ENCODE measurements at places on chromosomes 6 and 20.
A peak's percentile ranks its signal among the peaks of the same experiment; 100 is the strongest.

DNA sequence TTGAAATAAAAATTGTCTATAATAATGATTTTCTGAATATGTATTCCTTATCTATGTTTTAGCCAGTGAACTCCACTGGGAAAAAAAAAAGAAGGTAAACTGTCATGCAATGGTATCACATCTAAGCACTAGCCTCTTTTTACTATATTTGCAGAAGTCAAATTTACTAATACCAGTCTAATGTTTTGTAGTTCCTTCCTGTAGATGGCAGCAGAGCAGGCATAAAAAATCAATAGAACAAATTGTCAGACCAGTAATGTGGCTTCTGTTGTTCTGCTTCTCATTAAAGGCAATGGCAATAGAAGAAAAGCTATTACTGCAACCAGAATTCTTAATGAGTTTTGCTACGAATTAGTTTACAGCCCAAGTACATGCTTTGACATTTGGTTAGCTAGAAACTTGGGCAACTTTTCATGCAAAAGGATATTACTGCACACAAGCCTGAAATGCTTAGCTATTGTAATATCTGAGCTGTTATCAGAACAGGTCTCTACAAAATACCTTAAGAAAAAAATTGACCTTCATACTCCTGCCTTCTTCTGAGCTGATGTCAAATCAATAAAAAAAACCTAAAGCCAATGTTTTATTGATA lies 476.9 kb downstream of the KHDRBS2 start:
- ATAC-seq, result peak; percentile 56

DNA sequence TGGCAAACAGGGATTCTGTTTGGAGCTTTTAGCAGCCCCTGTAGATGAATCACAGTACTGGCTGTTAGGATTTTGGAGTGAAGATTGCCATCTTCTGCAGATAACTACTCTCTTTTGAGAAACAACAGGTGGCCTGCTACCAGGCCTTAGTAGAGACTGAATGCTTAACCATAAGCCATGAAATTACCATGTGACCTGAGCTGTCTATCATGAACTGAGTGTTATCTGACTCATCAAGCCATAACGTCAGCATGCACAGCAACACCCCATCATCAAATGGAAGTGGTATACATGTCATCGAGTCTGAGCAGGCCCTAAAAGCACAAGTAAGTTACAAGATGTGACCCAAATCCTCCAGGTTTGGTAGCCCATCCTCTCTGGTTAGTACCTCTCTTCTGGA lies 132.6 kb downstream of the GPR63 start:
- no peak for ATAC-seq

DNA sequence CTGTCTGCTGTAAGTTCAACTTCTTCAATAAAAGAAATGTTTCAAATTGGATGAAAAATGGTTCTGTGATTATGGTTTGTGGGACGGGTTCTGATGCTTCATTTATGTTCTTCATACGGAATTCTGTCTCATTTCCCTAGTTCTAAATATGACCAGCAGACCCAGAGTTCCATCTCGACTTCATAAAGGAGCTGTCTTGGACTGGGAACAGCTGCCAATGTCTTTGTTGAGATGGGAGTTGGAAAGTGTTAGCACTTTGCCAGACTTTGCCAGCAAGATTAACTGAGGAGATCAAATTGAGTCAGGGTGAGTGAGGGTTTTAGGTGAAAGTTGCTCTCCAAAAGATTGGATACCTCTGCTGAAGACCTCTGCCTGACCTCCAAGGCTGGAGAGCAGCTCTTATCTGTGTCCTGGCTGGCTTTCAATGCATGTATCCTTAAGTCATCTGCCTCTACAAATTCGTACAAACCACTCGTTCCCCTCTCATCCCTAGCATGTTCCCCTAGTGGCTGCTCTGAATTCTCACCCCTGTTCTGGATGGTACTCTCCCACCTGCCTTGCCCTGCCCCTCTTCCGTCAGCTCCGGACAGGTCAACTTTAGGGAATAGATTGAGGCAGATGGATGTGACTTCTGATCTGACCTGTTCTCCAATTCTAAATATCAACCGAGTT lies at the start of gene EFCAB8:
Gene EFCAB8 (plus strand): TSS at position 223 of the 672 bp plus-strand sequence. CDS start 4,870 bp downstream, outside the sequence.
- no peak for ATAC-seq

GRCh38 chr20:18077157-18077556 lies 19.4 kb upstream of the OVOL2 start:
- ATAC-seq, result no peak

DNA sequence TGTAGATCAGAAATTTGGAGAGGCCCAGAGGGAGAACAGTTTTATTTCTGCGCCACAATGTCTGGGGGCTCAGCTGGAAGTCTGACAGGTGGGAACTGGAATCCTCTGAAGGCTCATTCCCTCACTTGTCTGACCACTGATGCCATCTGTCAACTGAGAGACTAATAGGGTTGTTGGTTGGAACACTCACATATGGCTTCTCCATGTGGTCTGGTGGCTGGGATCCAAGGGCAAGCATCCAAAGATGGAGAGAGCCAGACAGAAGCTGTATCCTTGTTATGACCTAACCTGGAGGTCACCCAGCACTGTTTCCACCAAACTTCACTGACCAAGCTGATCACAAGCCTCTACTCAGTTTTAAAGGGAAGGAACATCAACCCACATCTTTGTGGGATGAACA lies 117.9 kb upstream of the AKAP12 start:
- ATAC-seq, result no peak

- peak; percentile 56 for ATAC-seq
These were observed 93.3 kb upstream of the MARCKS start for GRCh38 chr6:113763876-113764275.

DNA sequence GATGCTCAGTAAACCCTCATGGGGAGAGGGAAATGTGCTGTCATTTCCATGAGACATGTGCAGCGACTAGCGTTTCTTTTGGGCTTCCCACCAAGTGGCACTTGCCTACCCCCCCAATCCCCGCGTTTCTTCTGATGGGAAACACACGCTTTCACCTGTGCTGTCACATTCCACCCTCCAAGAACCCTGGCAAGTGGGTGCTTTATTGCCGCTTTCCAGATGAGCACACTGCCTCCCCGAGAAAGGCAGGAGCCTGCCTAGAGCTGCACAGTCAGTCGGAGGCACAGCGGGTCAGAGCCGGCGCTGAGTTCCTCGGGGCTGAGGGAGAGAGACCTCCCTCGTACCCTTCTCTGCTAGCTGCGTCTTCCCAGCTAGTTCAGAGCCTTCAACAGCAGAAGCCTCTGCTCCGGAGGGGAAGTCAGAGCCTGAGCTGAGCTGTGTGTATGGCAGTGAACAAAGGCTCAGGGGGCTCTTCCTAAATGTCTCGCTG lies 12.3 kb upstream of the CCDC167 start:
- no peak for ATAC-seq

GRCh38 chr6:6643398-6643797 lies 54.9 kb downstream of the LY86 start:
- ATAC-seq, result no peak

DNA sequence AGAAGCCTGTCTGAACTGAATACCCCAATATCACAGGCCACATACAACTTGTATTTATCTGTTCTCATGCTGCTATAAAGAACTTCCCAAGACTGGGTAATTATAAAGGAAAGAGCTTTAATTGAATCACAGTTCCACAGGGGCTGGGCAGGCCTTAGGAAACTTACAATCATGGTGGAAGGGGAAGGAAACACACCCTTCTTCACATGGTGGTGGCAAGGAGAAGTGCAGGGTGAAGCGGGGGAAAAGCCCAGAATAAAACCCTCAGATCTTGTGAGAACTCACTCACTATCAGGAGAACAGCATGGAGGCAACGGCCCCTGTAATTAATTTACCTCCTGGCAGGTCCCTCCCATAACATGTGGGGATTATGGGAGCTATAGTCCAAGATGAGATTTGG lies 50.3 kb upstream of the FNDC1 start:
- no peak for ATAC-seq

DNA sequence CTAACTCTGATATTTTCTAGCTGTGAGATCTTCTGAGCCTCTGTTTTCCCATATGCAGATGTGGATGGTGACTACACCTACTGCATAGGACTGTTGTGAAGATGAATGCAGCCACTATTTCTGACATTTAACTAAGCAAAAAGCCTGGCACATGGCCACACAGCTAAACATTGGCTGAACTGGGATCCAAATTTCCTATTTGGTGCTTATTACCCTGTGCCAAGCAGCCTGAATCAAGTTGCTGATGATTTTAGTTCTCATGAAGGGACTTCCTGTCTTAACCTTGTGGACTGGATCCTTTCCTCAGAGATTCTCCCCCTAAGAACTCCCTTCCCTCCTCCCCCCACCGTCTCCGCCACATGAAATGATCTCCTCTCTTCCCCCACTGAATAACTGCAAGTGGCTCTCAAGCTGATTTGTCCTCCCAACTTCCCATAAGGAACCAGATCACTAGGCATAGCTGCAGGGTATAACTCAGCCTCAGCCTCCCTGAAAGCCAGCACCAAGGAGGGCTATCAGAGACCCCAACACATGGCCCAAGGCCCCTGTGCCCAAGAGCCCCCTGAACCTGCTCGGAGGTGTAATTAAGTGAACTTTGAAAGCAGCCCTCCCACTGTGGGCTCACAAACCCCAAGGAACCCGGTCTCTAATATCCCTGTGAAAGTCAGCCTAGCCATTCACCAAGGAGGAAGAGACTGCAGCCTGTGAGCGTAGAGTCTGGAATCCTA lies 55.7 kb downstream of the MAFB start:
- ATAC-seq, result no peak

- peak; percentile 44 for ATAC-seq
These were observed 48.2 kb downstream of the RBM38 start for GRCh38 chr20:57439432-57439831.

- no peak for ATAC-seq
These were observed 74.7 kb upstream of the TCF21 start for GRCh38 chr6:133814238-133814637.

- ATAC-seq, result no peak
These were observed 212.2 kb downstream of the CDC5L start for GRCh38 chr6:44599672-44600071.

GRCh38 chr6:38846844-38847243 lies 131.7 kb downstream of the DNAH8 start:
- ATAC-seq, result no peak

GRCh38 chr6:21590346-21590745 lies 3.2 kb upstream of the SOX4 start:
- no peak for ATAC-seq

GRCh38 chr6:24490948-24491347 lies 1.6 kb upstream of the GPLD1 start:
- ATAC-seq, result no peak

DNA sequence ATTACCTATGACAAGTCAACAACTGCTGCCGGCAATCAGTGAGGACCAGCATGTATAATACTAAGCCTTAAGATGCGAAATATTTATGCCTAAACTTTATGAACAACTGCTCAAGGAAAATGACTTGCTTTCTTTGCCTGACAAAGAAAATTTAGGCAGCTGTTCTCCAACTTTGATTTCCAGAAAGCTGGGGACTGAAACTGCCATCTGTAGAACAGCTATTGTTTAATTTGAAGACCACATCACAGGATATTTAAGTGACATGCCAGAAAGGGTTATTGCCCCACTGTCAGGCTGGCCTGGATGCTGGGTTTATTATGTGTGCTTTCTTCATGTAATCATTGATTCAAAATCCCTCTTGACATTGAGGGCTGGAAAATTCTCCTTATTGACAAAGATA lies 153.9 kb upstream of the ENPP5 start:
- no peak for ATAC-seq

DNA sequence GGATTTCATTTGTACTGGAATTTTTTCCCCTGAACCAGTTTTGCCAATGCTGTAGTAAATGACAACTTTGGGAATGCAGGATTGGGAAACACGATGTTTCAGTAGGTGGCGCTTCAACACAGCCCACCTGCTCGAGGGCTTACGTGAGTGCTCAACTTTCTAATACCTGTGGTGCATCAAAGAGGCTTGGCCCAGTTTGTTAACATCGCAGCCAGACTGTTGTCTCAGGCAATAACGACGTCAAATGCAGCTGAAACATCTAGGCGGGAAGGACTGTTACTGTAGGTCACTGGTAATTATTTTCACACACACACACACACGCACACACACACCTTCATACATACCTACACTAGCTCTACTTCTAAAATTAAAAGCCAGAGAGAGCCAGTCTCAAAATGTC lies 815.5 kb upstream of the SLC35B3 start:
- ATAC-seq, result no peak

GRCh38 chr6:133631421-133631820 lies 257.5 kb upstream of the TCF21 start:
- ATAC-seq, result no peak

DNA sequence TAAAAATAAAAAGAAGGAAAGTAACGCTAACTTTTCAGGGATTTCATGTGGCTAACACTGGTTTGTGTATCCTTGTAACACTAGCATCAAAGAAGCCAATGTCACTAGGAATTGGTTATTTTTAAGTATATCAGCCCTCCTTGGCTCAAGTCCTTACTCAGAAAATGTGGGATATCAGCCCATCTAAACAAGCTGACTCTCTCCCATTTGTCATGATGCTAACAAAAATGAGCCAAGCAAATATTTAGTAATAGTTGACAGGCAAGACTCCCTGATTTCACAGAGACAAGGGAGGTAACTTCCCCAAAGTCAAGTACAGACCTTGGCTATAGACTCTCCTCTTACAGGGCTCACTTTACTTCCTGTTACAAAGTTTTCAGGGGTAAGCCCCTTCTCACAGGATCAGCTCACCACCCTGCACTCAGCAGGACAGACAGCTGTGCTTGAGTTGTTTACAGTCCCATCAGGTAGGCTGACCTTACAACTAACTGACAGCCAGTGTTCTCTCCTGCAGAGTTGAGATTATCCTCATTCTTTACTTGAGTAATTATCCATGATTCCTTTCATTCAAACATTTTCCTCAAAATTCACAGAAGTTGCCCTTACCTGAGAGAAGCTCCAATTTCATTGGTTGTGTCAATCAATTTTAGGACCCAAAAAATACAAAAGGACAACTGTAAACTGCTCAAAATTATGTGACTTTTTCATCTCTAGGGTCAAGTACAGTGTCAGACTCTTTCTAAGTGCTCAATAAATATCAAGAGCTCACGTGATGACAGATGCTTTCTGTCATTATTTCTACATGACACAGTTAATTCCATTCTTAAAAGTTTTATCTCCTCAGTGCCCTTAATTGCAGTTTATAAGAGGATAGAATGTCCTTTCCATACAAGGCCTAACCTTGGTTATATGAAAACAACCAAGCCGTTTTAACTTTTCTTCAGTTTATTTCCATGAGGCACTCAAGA lies 38.1 kb upstream of the BMP5 start:
- ATAC-seq, result no peak

DNA sequence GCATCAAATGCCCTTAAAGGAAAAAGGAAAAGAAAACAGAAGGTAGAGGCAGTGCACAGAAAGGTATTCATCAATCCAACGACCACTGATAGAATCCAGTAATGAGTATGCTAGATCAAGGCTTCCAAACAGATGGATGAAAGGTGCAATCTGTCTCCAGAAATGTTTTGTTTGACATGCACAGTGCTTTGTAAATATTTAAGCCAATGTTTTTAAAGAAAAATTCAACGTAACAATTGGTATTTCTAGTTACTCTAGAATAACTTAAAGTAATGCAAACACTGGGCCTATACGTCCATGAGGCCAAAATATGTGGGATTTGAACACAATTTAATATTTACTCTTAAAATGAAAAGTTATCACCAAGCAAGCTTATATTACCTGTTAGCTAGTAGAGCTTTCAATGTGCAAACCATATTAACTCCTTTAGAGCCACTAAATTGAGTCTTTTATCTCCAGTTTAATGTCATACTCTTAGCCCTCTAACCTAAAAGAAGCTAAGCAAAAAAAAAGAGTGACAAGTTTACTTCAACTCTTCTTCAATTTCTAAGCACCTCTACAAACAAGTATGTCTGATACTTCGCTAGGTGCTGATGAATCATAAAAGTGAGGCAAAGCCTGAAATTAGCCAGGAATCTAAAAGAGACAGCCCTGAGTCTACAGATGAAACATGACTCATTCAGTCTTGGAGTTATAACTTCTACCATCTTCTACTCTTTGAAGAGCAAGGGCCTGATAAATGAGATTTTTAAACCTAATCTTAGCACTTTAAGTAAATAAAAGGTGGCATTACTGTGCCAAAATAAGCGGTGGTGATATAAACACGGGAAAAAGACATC lies 169.8 kb downstream of the PTPRK start:
- ATAC-seq, result no peak
